ENCODE measurements at places on chromosomes 3 and 15.

- no peak for DNase-seq
Measured at GRCh38 chr3:76107935-76108570, 322.7 kb upstream of the ZNF717 start.

DNA sequence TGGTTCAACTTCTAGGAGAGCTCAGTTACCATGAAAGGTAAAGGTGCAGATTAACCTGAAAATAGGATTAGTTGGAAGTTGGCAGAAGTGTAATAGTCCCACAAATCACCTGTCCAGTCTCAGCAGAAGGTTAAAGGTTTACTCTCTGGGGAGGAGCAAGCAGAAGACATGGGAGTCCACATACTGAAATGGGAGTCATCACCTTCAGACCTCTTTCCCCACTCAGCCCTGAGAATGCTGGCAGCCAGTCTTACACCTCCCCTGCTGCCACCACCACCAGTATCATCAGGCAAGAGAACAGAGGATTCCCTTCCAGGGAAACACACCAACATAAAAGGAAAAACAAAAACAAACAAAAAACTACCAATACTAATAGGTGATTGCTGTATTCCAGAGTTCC is 13.8 kb upstream of the PLA2G4D start:
- DNase-seq = no peak

- DNase-seq = no peak
Measured at GRCh38 chr3:148005456-148005855, 596.3 kb downstream of the ZIC1 start.

- no peak for DNase-seq
Measured at GRCh38 chr15:101022306-101022705, 103.1 kb downstream of the LRRK1 start.

GRCh38 chr3:42123012-42123581 is 31.9 kb downstream of the TRAK1 start:
- DNase-seq = no peak

GRCh38 chr15:67931861-67932260 is 92.0 kb upstream of the RNU6-1 start:
- no peak for DNase-seq

DNA sequence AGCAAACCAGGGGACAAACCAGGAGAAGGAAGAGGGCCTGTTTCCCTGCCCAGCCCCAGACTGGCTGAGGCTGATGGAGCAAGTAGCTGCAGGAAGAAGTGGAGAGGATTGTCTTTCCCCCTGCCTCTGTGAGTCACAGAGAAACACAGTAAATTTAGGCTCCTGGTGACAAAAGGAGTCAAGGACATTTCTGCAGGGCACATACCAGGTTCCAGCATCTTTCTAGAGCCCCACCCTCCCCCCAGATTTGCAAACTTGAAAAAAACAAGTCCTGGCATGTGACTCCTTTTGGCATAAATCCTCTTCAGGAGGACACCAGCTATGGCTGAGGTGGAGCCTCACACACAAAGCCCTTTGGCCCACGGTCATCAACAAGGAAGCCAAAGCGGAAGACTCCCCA is 17.8 kb downstream of the PLD1 start:
- DNase-seq = no peak

- DNase-seq = no peak
Measured at GRCh38 chr3:113629584-113630421, 66.6 kb downstream of the USF3 start.

- DNase-seq = no peak
Measured at GRCh38 chr3:46721009-46721408, 3.3 kb upstream of the PRSS50 start.

DNA sequence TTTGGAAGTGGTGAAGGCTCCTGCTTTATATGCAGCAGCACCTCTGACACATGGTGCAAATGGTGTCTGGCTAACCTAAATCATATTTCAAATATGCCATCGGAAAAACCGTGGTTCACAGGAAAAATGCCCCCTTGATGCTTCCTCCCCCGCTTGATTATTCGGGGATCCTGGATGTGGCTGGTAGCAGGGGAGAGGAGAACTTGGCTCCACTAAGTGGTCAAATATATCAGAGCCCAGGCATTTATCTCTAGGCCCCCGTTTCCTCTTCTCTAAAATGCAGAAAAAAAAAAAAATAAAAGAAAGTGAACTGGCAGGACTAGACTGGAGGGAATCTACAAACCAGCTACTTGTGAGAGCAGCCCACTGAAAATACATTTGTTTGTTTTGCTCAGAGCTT is 18.2 kb upstream of the ATP2B2 start:
- DNase-seq = no peak

- no peak for DNase-seq
Measured at GRCh38 chr3:66582721-66583423, 82.0 kb upstream of the LRIG1 start.

DNA sequence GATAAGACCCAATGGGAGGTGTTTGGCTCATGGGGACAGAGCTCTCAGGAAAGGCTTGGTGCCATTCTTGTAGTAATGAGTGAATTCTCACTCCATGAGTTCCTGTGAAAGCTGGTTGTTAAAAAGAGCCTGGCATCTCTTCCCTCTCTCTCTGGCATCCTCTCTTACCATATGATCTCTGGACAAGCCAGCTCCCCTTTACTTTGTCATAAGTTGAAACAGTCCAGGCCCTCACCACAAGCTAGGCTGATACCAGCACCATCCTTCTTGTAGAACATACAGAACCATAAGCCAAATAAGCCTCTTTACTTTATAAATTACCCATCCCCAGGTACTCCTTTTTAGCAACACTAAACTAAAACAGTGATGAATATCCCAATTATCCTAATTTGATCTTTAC is 166.9 kb upstream of the TMC3 start:
- no peak for DNase-seq

- DNase-seq = no peak
Measured at GRCh38 chr3:99690761-99691369, 52.5 kb downstream of the COL8A1 start.

DNA sequence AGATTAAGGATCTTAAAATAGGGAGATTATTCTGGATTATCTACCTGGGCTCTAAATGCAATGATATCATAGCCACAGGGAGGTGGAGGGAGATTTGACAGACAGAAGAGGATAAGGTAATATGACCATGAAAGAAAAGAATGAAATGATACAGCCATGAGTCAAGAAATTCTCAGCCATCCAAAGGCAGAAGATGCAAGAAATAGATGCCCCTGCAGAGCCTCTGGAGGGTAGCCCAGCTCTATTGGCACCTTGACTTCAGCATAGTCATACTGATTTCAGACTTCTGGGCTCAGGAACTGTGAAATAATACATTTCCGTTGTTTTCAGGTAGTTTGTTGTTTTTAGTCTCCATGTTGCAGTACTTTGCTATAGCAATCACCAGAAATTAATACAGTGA is 31.9 kb upstream of the FOXB1 start:
- DNase-seq = no peak

- no peak for DNase-seq
Measured at GRCh38 chr3:30628205-30628900, 22.0 kb downstream of the TGFBR2 start.

- no peak for DNase-seq
Measured at GRCh38 chr3:179067839-179068238, 3.8 kb downstream of the ZMAT3 start.

- no peak for DNase-seq
Measured at GRCh38 chr3:119019767-119020518, 14.7 kb downstream of the IGSF11 start.

GRCh38 chr3:84245789-84246188 is 713.0 kb upstream of the CADM2 start:
- no peak for DNase-seq

- no peak for DNase-seq
Measured at GRCh38 chr3:79297245-79297960, 470.4 kb downstream of the ROBO1 start.

- no peak for DNase-seq
Measured at GRCh38 chr15:94083467-94084052, 147.8 kb upstream of the MCTP2 start.

GRCh38 chr3:138914870-138915502 is 32.0 kb downstream of the FOXL2 start:
- no peak for DNase-seq

DNA sequence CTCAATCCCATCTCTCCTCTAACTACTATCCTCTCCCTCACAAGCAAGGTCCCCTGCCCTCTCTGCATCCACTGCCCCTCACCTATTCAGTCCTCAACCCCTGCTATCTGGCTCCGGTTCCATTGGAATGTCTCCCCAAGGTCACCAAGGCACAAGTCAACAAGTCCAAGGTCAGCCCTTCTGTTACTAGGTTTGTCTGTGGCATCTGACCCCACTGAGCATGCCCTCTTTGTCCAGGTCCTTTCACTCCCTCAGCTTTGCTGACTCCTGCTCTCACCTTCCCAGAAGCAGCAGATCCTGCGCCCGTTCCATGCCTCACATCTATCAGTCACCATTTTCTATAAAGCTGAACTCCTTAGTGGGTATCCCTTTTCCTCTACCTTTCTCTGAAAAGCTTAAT is 8.3 kb upstream of the SEMA7A start:
- no peak for DNase-seq

All from occipital lobe (tissue), 3 donors.